Stimulated activated CD4-positive, alpha-beta T cell treated with anti-CD3 and anti-CD28 coated beads, Interleukin-12 subunit alpha, Interleukin-12 subunit beta, amount 100 ng/mL, for 4 hours (primary cell): ENCODE measurements at places on chromosomes 13 and 19.

DNA sequence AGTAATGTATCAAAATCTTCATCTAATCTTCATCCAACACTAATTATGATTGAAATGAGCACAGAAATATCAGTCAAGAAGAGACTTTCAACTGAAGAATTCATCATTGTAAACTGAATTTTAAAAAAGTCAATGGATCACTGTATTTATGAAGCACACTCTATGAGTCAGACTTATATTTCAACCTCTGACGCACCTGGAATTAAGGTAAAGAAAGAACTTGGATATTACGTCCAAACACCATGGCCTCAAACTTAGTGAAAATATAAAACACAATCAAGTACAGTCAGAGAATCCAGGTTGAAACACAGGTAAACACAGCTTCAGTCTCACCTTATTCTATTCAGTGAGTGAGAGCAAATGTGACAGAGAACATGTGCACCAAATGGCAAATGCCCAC lies 39.5 kb downstream of the MIPEP start:
- no peak for DNase-seq

- no peak for DNase-seq
These were observed 12.0 kb upstream of the TNFSF11 start for GRCh38 chr13:42561752-42562467.

DNA sequence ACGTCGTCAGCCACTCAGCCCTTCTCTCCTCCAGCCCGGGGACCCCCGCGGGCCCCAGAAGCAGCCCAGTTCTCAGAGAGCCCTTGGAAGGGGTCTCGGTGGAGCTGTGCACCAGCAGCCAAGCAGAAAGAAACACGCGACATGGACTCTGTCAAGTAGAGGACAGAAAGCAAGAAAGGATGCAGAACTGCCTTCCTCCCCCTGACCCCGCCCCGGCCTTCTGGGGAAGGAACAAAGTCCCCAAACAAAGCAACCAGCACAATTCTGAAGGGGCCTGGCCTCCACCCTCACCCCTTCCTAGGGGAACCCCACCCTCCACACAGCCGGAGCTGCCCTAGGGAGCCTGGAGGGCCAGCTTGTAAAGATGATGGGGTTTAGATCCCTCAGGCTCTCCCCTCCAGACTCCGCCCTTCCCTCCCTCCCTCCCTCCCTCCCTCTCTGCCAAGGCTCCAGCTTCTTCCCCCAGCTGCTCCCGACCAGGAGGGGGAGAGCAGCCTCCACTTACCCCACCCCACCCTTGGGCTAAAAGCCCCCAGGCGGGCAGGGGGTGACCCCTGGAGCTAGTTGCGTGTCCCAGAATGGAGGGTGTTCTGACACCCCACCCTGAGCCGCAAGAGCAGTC lies 7.8 kb downstream of the LYL1 start:
- no peak for DNase-seq

DNA sequence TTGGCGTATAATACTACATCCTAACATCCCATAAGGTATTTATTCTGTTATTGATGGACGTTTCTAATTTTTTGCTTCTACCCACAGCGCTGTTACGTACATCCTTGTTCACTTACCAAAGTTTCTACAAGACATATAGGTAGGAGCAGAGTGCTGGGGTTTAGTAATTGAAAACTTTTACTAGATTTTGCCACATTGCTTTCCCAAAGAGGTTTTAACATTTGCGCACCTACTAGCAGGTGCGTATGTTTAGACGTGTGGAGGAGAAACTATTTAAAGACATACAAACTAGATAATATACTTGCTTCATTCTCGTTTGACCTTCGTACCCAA lies 559 bp upstream of the RPL21 start:
- DNase-seq: no peak

DNA sequence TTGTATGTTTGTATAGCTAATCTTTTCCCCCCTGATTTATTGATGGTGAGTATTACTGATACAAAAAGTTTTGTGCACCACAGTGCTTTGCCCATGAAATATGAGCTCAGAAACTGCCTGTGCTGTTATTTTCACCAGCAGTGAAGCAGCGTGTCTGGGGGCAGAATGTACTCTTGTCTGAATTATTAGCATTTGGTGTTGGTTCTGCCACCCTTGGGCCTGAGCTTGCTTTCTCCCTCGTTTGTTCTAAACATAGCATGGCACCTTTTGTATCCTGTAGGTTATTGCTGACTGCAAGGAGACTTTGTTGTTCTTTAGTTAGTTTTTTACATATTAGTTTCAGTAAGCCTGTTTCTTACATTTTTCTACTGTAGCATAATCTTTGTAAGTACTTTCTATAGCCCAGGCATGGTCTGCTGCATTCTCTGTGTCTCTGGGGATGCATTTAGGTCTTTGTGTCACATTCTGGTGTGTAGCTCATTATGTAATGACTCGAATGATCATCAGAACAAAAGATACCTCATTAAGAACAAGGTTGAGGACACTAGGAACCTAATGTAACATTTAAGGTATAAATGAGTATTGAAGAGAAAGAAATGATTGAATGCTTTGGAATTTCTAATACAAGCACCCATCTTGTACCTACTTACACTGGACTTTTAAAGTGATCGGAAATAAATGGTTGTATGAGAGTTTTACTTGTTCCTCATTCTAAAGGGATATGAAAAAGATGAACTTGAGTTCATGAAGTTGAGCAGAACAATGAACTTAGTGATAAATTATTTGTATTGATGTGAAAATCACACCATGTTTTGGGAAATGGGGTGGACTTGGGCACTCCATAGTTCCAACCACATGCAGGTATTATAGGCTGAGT lies 50.3 kb upstream of the GPI start:
- DNase-seq: no peak

GRCh38 chr19:13057147-13057572 lies 45.5 kb downstream of the LYL1 start:
- DNase-seq: no peak

- no peak for DNase-seq
These were observed 765.4 kb upstream of the SPRY2 start for GRCh38 chr13:81106348-81106747.

DNA sequence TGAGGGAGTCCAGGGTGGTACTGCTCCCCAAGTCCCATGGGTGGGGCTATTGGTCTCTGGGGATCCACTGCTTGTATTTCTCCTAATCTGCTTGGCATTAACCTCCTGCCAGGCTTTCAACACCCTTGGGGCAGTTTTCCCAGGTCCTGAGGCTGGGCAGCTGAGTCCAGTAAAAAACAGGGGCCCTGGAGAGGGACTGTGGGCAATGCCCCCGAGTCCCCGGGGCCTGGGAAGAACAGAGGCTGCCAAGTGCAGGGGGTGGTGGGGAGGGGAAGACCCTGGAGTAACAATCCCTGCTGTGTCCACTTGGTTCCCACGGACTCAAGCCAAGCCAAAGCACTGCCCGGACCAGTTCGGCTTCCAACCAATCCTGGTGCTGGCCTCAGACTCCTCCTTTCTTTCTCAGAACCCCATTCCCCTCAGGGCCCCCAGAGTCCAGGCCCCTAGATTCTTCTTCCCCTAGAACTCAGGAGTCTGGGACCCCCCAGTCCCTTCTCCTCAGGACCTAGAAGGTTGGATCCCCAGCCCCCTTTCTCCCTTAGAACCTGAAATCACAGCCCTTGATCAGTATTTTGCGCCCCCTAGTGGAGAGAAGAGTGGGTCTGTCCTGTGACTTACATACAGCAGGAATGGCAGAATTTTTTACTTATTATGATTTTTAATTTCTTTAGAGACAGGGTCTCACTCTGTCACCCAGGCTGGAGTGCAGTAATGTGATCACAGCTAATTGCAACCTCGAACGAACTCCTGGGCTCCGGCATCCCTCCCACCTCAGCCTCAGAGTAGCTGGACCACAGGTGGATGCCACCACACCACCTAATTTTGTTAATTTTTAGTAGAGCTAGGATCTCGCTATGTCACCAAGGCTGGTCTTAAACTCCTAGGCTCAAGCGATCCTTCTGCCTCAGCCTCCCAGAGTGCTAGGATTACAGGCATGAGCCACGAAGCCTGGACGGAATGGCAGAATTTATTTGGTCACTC lies 3.7 kb upstream of the CLPTM1 start:
- DNase-seq: peak; percentile 28
